Mesenteric fat pad (tissue), 1 donor: ENCODE measurements at places on chromosomes 12 and 14. TPM values are rescaled to one million over a fixed set of nuclear protein-coding genes. Genes with fewer than 3 reads are reported as not detected.
A peak's percentile ranks its signal among the peaks of the same experiment; 100 is the strongest.

The CIROP gene
- not detected for total RNA-seq

DNA sequence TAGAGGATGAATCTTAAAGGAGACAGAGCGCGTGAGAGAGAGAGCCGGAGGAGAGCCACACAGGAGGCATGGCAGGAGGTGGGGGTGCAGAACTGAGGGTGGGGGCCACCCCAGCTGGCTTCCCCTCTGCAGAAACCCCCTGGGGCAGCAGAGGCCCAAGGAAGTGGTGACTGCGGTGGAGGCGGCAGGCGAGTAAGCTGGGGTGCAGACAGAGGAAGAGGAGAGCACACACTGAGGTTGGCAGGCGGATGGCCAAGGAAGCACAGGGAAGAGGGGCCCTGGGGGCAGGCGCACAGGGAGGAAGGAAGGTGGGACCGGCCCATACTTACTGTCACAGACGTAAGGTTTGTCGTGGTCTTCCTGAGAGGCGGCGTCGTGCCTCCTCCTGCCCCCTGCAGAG, 179.8 kb downstream of the DPF3 start:
- no peak for DNase-seq

The ACOT6 gene
- not detected for total RNA-seq

The LGR5 gene
- 0.22 TPM for total RNA-seq

- no peak for DNase-seq
These were observed 371.3 kb downstream of the GRIN2B start for GRCh38 chr12:13609894-13610679.

DNA sequence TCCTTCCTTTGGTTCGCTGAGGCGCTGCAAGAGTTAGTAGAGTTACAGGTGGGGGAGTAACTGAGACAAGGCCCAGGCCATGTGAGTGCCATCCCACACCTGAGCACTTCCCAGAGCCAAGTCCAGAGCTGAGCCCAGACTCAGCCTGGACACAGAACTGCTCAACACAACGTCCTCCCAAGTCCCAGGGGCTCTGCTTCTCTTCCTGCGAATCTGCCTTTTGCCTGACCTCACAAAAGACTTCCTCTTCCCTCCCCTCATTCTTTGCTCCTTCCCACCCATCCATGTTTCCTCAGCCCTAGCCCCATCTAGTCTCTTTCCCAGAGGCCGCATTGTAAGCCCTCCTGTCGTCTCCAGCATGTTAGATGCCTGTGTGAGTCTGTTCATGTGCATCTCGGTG, 16.6 kb upstream of the MCRS1 start:
- no peak for DNase-seq

GRCh38 chr12:7349418-7349817, 45.5 kb downstream of the ACSM4 start:
- no peak for DNase-seq

- no peak for DNase-seq
These were observed 100.8 kb downstream of the TAOK3 start for GRCh38 chr12:118271770-118272417.

- DNase-seq, result no peak
These were observed 83.9 kb downstream of the ARL6IP4 start for GRCh38 chr12:123064366-123064765.

DNA sequence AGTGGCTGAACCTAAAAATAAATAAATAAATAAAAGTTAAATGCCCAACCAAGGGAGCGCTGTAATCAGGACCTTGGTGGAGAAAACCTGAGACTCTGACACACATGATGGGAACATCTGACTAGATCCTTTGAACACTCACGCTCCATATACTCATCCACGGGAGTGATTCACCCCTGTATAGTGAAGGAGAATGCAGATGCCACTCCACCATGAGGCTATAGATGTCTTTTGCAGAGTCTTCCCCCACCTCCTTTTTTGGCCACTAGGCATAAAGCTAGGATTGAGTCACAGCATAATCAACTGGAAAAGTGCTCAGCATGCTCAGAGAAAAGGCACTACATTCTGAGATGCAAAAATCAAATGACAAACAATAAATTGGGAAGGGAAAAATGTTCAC, 19.0 kb downstream of the ADAM20 start:
- no peak for DNase-seq

DNA sequence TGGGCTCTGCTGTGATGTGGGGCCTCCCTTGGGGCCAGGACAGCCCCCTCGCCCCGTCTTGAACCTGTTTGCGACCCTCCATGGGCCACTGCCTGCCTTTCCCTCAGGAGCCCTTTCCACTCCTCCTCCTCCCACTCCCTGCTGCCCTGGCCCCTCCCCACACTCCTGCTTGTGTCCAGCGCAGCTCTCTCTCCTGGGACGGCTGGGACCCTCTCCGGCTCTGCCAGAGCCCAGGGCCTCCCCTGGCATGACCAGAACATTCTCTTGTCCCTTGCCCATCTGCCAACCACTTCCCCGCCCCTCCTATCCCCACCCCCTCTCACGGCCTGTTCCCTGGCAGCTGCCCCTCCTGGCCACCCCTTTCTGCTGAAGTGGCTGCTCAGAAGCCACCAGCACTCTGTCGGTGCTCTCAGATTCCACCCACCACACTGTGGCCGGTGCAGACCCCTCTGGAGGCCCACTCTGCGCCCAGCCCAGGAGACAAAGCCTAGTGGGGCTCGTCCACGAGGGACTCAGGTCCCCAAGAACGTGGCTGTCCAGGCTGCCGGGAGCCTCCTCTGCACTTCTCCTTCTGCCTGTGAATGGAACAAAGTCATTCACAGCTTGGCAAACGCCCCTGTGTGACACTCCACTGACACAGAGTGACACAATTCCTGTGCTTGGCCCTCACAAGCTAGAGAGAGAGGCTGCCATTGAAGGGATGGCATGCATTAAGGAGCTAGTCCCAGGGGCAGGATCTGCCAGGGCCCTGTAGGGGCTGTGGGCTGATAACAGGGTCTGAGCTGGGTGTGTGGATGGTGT, 1.4 kb downstream of the ASPG start:
- no peak for DNase-seq

The DEGS2 gene
- total RNA-seq, result 0.45 TPM

DNA sequence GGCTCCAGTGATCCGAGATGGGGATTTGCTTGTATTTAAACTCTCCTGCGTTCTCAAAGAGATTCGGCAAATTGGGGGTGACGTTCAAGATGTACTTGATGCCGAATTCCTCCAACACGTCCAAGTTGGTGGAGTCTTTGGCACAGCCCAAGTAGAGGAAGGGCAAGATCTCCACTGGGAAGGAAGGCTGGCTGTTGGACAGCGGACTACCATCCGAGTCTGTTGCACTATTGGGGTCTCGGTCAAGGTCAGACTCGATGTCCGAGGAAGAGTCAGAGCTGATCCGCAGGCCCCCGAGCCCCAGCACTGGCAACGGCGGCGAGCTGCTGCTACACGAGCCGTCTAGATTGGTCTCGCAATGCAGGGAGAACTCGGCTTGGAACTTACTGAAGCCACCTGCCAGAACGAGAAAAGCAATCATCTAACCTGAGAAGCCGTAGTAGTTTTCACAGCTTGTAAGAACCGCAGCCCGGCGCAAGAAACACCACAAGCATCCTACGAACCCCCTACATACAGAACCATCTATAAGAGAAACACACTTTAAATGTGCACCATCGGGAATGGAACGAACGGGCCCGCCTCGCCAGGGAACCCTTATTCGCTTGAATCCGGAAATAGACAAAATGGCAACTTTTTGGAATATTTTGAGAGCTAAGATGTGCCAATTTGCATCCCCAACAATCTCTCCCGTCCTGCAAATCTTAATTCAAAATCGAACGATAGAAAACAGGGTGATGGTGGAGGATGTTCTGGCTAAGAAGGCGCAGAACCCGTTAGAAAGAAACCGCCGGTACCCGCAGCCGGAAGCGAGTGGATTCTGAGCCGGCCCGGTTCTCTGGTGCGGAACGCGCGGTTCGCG, 1.4 kb downstream of the DUSP6 start:
- no peak for DNase-seq

DNA sequence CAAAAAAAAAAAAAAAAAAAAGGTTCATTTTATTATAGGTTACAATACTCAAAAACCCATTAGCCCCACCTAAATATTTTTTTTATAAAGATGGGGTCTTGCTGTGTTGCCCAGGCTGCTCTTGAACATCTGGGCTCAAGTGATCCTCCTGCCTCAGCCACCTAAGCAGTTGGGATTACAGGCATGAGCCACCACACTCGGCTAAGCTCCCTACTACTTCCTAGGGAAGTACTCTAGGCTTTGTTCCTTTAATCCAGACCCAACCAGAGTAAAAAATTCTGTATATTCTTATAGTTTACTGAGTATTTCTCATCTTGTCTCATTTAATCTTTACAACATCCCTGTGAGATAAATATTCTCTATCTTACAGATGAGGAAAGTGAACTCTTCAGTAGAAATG, 50.7 kb downstream of the RBMS2 start:
- DNase-seq, result no peak

DNA sequence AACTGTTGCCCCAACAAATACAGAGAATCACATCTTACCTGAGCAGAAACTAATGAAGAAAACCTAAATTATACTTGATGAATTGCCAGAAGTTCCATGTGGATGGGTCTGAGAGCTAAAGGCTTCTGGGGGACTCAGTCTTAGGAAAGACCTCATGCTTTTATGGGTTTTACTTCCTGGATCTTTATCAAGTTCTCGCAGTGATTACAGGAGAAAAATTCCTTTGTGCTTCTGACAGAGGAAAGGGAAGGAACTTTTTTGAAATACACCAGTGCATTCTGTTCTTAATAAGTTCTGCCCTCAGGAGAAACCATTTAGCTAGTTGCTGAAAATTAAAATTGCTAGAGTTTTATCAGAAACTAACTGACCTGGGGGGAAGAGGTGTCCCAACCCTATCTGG, 203.9 kb upstream of the KITLG start:
- no peak for DNase-seq

The ARHGDIB gene
- 136 TPM for total RNA-seq

- DNase-seq, result no peak
These were observed 83.0 kb downstream of the LLPH start for GRCh38 chr12:66047411-66048021.

- DNase-seq, result no peak
These were observed 15.9 kb downstream of the NCOR2 start for GRCh38 chr12:124551268-124552144.

- no peak for DNase-seq
These were observed 680.5 kb upstream of the NOVA1 start for GRCh38 chr14:27278341-27278740.

The STON2 gene
- 20.8 TPM for total RNA-seq

DNA sequence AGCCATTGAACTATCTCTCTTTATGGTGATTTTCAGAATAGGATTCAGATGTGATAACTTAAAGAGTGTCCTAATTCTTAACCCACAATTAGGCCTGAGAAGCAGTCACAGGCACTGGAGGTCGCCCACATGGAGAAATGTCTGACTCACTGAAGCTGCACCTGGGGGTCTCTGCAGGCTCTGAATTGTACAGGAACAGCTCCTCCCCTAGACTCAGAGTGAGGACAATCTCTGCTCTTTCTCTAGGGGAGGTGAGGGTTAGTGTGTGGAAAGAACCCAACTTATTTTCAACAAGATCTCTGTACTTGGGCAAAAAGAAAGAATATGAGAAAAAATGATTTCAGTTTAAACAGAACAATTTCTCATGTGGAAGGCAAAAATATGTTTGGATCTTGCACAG, 1124.6 kb downstream of the TMEM121 start:
- no peak for DNase-seq

The REC8 gene
- total RNA-seq, result 31.5 TPM

- no peak for DNase-seq
These were observed 1.8 kb downstream of the GDF3 start for GRCh38 chr12:7693793-7694192.

DNA sequence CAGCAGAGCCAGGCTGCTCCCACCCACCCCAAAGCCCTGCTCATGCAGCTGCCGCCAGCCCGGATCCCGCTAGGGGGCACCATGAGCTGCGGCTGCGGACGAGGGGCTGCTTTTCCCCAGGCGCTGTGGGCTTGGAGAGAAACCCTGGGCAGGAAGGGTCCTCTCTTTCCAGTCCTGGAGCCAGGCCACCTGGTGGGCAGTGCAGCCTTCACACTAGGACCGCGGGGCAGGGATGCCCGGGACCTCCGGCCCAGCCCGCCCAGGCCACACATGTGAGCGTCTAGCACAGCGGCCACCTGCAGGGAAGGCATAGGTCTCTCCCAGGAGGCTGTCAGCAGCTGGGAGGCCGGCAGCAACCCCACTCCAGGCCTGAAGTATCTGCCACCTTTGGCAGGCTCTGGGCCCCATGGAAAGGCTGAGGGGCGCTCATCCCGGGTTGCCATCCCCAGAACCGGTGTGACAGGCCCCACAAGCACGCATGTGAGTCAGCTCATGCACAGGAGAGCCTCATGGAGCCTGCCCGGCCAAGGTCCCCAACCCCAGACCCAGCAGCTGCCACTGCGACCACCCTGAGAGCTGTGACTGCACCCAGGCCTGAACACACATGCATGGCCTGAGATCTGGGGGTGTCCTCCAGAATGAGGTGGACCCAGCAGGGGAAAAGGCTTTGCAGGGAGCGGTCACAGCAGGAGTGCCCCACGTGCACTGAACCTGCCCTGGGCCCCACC, 280.0 kb upstream of the RTL1 start:
- peak; percentile 67 for DNase-seq

The P2RX2 gene
- not detected for total RNA-seq

- no peak for DNase-seq
These were observed 43.4 kb downstream of the TEAD4 start for GRCh38 chr12:3002646-3003045.

The HOMEZ gene
- 6.8 TPM for total RNA-seq

DNA sequence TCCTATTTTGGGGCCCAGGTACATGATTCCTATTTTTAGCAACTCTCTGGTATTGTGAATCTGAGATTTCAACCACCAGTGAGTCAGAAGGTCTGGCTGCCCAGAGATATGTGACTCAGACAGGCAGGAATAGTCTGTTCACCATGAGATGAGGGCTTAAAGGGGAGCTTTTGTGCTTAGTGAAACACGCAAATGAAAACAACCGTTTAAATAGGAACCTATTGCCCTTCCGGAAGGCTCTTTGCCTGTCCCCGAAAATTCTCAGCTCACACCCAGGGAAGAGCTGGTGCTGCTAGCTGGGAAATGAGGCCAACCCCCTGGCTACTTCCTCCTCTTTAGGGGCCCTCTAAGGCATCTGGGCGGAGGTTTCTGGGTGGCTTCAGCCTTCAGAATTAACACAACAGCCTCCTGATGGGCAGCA, 283.6 kb downstream of the CACNA1C start:
- peak; percentile 49 for DNase-seq

The CCDC196 gene
- not detected for total RNA-seq

DNA sequence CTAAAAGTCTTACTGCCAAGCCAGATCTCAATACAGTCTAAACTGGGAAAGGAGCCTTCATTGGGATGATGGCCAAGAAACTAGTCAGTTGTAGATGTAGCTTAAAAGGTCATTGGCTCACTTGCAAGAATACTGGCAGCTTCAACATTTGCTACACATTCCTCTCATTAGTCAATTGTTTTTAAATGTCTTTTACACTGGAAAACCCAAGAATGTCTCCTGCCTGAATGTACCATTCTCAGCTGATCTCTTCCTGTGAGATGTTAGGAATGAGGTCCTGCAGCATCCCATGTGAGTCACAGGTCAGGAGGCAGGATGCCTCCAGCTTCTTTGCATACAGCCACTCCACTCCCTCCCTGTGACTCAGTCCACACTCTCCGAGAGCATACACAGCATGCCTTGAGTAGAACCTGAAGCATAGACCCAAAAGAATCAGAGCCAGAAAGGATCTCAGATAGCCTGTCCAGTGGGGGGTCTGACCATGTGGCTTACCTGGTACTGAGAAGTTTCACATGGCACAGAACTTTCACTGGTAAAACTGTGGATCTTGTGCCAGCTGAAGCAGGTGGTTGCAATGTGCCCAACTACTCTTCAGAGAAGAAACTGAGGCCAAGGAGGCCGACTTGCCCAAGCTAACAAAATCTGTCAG, 56.0 kb upstream of the HECTD1 start:
- DNase-seq, result no peak
